ENCODE measurements at places on chromosomes 5 and 9.
A peak's percentile ranks its signal among the peaks of the same experiment; 100 is the strongest.

DNA sequence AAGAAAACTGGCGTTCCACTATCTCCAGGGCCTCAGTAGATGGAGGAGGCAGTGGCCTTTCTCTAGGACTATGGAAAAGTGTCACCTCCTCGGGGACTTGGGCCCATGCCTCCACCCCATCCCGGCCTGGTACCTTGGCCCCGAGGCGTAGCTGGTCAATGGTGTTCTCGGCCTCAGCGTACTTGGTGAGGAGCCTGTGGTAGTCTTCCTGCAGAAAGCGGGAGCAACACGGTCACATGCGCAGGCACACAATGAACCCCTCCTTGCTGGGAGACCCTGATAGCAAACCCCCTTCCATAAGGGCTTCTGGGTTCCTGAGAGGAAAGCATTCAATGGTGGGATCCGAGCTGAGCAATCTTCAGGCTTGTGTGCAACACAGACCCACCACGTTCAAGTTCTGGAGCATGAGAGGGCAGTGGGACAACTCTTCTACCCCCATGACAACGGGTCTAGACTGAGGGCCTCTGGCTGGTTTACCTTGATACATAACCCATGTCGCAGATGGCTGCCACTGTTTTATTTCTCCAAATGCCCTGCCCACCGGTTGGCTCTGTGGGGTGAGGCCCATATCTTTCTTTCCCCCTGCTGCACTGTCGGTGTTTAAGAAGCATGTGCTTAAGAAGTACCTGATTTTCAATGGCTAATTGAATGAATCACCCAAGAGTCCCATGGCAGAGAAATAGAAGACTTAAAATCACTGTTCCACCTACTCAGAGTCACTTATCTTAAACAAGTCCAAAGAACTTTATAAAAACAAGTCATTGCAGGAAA lies 13.6 kb downstream of the AKNA start:
- DNase-seq, result no peak

DNA sequence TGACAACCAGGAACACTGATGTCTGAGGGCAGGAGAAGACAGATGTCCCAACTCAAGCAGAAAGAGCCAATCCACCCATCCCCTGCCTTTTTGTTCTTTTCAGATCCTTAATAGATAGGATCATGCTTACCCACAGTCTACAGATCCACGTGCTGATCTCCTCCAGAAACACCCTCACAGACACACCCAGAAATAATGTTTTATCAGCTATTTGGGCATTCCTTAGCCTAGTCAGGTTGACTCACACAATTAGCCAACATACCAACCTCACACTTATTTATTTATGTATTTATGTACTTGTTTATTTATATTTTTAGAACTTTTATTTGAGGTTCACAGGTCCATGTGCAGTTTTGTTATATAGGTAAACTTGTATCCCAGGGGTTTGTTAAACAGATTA lies 151.5 kb upstream of the IL12B start:
- DNase-seq, result no peak

GRCh38 chr5:149550268-149550583 lies 1.0 kb downstream of the CSNK1A1 start:
- no peak for DNase-seq

DNA sequence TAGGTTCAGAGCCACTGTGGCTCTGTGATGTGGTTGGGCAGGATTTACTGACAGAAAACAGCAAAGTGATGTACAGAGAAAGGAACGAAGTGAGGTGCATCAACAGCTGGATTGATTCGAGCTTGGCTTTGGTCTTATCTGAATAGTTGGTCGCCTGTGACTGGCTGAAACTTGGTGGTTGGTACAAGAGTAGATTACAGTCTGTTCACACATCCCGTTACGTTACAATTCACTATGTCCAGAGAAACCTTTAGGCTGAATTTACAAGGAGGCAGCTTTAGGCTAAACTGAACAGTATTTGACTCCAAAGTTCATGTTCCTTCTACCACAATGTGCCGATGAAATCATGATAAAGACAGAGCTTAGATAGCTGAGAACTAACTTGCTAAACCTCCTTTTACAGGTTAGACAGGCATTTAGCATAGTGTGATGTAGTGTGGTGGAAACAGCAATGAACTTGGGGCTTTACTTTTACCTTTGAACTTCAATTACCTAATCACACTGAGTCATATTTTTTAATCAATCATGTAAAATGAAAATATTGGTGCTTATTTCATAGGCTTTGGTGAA lies 210.2 kb upstream of the PUM3 start:
- DNase-seq, result no peak

DNA sequence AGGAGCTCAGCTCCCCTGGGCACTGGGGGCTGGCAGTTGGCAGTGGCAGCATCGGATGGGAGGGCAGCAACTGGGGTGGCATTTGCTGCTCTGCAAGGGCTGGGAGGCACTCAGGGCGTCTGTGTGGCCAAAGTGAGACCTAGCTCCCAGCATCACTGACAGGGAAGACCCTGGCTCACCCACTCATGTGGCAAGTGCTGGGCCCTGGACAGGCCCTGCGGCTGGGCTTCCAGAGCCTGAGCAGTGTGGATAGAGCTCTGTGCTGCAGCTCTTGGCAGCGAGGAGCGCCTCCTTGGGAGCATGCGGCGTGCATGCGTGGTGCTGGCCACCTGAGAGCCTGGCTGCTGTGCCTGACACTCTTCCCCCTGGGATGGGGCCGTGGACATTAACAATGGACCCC lies 10.2 kb downstream of the CEP72 start:
- DNase-seq, result peak; percentile 21

- DNase-seq, result no peak
These were observed 71.3 kb downstream of the PPARGC1B start for GRCh38 chr5:149801307-149801990.

DNA sequence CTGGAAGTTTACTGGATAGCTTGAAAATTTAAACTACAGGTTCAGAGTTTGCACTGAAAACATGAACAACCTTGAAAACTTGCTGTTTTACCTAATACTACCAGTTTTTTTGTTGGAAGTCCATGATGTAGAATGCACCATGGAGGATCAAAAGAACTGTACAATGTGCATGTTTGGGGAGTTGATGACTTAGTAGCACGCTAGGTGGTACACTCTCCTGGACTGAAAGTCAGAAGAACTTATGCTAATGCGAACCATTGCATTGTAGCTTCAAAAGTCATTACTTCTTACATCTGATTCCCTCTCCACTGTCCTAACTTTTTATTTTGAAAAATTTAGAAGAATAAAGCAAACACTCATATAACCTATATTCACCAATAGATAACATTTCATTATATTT lies 211.0 kb downstream of the OSTF1 start:
- DNase-seq, result no peak

- DNase-seq, result no peak
These were observed 136.9 kb downstream of the DIRAS2 start for GRCh38 chr9:90505695-90506094.

- no peak for DNase-seq
These were observed 167.1 kb upstream of the PPP1R2B start for GRCh38 chr5:156682971-156683370.

DNA sequence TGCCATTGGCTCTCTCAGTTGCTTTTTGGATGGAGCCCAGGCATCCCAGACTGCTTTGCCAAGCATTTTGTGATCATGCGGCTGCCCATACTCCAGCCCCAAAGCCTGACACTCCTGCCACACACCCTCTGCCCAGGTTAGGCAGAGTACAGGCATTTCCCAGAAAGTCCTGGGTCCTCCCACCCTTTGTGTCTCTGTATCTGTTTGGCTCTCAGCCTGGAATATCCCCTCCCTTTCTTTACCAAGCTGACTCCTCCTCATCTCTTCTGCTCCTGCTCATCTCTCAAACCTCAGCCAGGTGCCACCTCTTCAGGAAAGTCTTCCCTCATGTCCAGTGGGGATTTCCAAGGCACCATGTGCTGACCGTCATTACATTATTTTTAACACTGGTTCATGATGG lies 14.3 kb upstream of the SH3RF2 start:
- no peak for DNase-seq

GRCh38 chr5:51599587-51599986 lies 216.3 kb downstream of the ISL1 start:
- no peak for DNase-seq

DNA sequence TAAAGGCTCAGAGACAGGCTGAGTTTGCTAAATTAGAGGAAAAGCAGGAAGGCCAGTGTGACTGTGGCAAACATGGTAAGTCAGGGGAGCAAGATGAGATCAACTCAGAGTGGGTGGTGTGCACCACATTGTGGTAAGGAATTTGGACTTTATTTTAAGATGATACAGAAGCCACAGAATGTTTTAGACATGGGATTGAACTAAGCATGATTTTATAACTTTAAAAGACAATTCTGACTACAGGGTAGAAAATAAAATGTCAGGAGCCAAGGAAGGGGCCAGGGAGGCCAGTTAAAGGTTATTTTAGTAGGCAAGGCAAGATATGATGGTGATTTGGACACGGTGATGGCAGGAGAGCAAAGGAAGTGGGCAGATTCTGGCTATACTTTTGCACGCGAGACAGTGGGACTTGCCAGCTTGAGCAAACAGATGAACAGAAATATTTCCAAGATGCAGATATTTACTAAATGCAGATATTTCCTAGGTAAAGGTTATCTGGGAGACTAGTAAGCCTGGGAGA lies 53.9 kb downstream of the TSSK1B start:
- DNase-seq, result no peak

GRCh38 chr5:72949481-72949880 lies 6.4 kb upstream of the FCHO2 start:
- DNase-seq, result no peak

DNA sequence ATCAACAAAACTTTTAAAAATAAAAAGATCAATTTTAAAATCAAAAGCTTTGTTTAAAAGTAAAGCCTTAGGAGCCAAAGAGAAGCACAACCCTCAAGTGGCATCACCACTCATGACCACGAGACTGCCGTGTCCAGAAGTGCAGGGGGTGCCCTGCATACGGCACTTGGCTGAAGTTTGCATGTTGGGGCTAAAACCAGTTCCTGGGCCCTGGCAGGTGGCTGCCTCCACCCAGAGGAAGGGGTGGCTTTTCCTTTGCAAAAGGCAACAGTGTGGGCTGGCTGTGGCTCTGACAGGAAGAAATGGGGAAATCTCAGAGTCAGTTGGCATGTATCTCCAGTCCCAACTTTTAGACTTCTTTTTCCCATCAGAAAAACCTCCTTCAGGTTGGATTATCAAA lies 15.3 kb downstream of the TRMO start:
- DNase-seq, result no peak

DNA sequence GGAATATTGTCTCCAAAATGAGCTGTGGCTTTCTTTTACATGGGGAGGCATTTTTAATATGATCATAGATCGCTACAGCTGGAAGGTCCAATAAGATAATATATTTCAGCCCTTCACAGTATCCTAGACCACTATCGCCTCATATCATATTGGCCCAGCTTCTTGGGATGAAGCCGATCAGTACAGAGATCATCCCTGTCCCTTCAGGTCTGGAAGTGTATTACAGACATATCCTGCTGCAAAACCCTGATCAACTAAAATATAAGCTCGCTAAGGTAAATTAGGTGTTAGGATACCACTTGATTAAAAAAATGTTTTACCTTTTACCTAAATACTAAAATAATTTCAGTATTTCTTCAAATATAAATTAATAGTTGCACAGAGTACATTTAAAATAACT lies 41.7 kb downstream of the JAKMIP2 start:
- DNase-seq, result no peak

GRCh38 chr5:160119905-160120266 lies 636 bp upstream of the PWWP2A start:
- no peak for DNase-seq

- DNase-seq, result no peak
These were observed 30.7 kb upstream of the SMC5 start for GRCh38 chr9:70228118-70228517.

- DNase-seq, result no peak
These were observed 99.7 kb downstream of the PTTG1 start for GRCh38 chr5:160521392-160521663.

- no peak for DNase-seq
These were observed 306.7 kb downstream of the PDE4D start for GRCh38 chr5:59586841-59587240.

- no peak for DNase-seq
These were observed 34.9 kb upstream of the FAM120AOS start for GRCh38 chr9:93488244-93488643.

DNA sequence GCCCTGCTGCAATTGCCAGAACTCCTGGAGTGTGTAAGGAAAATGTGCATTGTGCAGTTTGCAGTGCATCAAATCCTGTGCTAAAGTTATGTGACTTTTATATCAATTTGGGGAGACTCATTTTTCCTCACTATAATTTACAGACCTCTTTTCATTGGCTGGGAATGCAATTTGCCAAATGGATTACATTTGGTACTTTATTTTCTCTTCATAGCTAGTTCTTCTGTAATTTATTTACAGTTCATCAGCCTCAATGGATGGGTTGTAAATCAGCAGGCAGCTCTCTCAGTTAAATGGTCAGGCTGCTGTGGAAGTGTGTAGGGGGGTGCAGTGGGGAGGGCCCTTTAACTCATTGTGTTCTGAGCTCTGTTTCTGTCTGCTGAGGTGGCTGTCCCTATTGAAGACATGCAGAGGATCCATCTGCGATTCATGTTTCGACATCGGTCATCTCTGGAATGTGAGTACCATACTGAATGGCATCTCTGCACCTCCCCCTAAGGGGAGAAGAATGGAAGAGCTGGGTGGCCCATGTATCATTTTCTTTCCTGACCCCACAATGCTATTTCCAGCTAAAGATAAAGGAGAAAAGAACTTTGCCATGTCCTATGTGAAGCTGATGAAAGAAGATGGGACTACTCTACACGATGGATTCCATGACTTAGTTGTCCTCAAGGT lies 74.6 kb downstream of the DOCK2 start:
- no peak for DNase-seq

DNA sequence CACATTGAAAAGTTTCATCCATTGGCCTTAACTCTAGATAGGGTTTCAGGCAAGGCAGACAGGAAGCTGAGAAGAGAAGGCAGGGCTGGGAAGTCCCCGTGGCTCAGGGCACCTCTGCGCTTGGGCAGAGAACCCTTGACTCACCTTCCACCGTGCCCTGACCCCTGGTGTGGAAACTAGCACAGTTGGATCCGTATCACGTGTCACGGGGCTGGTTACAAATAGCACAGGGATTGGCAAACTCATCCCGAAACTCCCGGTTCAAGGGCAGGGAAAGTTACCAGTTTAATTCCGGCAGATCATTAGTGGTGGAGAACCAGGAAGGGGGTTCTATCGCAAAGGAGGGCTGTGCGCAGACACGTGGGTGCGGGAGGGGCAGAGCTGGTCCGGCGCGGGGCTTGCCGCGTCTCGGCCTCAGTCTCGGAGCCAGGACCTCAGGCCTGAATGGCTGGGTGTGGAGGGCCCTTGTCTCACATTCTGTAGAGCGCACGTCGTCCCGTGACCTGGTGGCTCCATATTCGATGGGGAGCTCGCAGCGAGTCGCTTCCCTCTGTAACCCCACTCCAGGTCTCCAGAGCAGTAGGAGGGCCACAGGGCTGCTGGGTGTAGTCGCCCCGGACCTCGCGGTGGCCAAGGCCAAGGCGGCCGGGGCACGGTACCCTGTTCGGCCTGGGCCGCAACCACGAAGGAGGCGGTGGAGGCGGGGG lies 771 bp upstream of the TMEM171 start:
- DNase-seq, result no peak

GRCh38 chr5:155827949-155828348 lies 499.0 kb upstream of the SGCD start:
- DNase-seq, result no peak

- no peak for DNase-seq
These were observed 24.1 kb upstream of the FLT4 start for GRCh38 chr5:180673371-180674089.

- no peak for DNase-seq
These were observed 11.1 kb upstream of the SHOC1 start for GRCh38 chr9:111805830-111806241.

GRCh38 chr9:101739311-101739710 lies 864 bp upstream of the GRIN3A start:
- DNase-seq, result no peak
